ENCODE measurements at places on chromosomes 1 and 21. TPM values are rescaled to one million over a fixed set of nuclear protein-coding genes. Genes with fewer than 3 reads are reported as not detected.

The PHF13 gene
- total RNA-seq, result 21.5 TPM

The C1QB gene
- total RNA-seq, result not detected

The UTS2 gene
- total RNA-seq, result not detected

The B3GALT5 gene
- not detected for total RNA-seq

The PLEKHA6 gene
- 8.3 TPM for total RNA-seq

The OR2W3 gene
- not detected for total RNA-seq

The ANKRD45 gene
- not detected for total RNA-seq

- H3K27ac ChIP-seq, result no peak overlapping the region
- DNase-seq, result no peak
- H3K4me1 ChIP-seq, result no peaks in the 10 kb centered on the region
- no peak overlapping the region for H3K4me3 ChIP-seq
- H3K36me3 ChIP-seq, result no peaks in the 10 kb centered on the region
- H3K27me3 ChIP-seq, result no peaks in the 10 kb centered on the region
Measured at GRCh38 chr1:24867084-24867870, 62.8 kb downstream of the RUNX3 start.

- H3K36me3 ChIP-seq, result no peaks in the 10 kb centered on the region
- no peak overlapping the region for H3K27ac ChIP-seq
- no peaks in the 10 kb centered on the region for H3K4me1 ChIP-seq
Measured at GRCh38 chr1:29983321-29983720, 740.1 kb downstream of the MATN1 start.

GRCh38 chr1:7888248-7889081, 35.6 kb upstream of the UTS2 start:
- H3K4me3 ChIP-seq, result no peak overlapping the region
- H3K4me1 ChIP-seq, result no peaks in the 10 kb centered on the region
- H3K27ac ChIP-seq, result no peak overlapping the region

DNA sequence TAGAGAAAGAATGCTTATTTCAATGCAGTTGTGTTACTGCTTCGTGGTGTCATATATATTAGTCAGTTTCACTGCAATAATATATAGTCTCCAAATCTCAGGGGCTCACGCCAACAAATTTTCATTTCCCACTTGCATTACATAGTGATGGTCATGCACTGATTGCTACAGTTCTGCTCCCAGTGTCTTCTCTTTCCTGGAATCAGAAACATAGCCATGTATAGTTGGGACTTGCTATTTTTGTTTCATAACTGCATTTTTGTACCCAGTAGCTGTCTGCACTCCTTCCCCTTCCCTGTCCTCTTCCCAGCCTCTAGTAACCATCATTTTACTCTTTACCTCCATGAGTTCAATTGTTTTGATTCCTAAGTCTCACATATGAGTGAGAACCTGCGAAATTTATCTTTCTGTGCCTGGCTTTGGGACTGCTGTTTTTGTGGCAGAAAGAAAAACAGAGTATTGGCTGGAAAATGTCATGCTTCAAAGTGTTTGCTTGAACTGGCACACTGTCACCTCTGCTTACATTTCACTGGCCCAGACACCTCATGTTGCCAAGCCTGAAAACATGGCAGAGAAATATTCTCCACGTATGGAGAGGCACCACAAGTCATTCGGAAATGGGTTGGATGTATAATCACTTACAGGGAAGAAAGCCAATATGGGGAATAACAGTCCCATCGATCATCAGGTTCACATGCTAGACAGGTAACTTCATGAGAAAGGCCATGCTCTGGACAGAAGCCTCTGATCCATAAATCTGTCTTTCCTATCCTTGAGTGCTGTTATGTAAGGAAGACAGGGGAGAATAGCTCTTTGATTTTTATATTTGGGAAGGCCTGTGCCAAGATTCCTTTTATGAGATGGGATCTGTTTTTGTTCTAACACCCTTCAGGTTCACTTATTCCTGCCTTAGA, 60.4 kb upstream of the BACH1 start:
- peaks cover 30% of the 10 kb centered on the region for H3K4me1 ChIP-seq
- H3K27me3 ChIP-seq, result no peaks in the 10 kb centered on the region
- DNase-seq, result peak; percentile 50

GRCh38 chr1:210597555-210598134, 268.9 kb downstream of the HHAT start:
- peaks cover 33% of the 10 kb centered on the region for H3K4me1 ChIP-seq
- no peaks in the 10 kb centered on the region for H3K27me3 ChIP-seq
- H3K27ac ChIP-seq, result peak overlapping the region; percentile 99
- H3K4me3 ChIP-seq, result peak overlapping the region; percentile 49

- no peak for DNase-seq
- H3K4me1 ChIP-seq, result no peaks in the 10 kb centered on the region
- no peak overlapping the region for H3K27ac ChIP-seq
- peaks cover 71% of the 10 kb centered on the region for H3K27me3 ChIP-seq
Measured at GRCh38 chr21:44724196-44724595, 12.8 kb upstream of the TSPEAR start.

GRCh38 chr1:205811660-205812059, 1.3 kb downstream of the SLC41A1 start:
- H3K27me3 ChIP-seq, result no peaks in the 10 kb centered on the region
- peaks cover 12% of the 10 kb centered on the region for H3K4me1 ChIP-seq
- H3K4me3 ChIP-seq, result peak overlapping the region; percentile 89
- peak; percentile 42 for DNase-seq
- H3K27ac ChIP-seq, result peak overlapping the region; percentile 35

DNA sequence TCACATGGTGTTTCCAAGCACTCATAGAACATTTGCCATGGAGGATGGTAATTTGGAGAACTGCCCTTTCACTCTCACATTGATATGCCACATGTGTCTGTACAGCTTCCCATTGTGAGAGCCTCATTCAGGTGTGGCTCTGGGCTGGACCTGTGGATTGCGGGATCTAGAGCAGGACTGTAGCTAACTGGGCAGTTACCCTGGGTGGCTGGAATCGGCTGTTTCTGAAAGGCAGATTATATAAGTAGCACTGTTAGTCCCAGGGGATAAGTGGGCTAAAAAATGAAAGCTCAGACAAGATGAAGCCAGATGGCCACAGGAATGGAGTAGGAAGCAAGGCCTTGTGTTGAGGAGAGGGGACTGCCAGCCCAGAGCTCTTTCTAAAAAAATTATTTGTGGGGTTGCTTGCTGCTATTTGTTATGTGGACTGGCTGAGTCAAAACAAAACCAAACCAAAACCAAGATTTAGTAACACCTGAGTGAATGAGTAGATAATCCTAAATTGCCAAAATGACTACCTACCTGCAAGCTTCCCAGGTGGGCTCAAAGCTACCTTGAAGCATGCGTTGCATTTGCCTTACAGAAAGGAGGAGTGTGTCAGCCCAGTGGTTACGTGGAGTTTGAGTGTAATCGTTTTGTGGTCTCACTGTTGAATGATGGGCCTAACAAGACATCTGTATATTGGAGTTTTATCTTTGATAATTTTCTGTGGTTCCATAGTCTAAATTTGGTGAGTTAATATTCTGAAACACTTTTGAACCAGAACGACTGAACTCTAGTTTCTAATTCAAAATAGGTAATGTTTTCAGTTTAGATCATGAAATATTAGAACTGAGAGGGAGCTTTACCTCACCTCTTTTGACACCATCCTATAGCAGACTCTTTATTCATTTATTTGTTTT, 58.0 kb downstream of the SDCCAG8 start:
- H3K4me1 ChIP-seq, result peaks cover 13% of the 10 kb centered on the region
- H3K4me3 ChIP-seq, result no peak overlapping the region
- H3K27ac ChIP-seq, result no peak overlapping the region
- DNase-seq, result no peak
- peaks cover 13% of the 10 kb centered on the region for H3K36me3 ChIP-seq
- H3K27me3 ChIP-seq, result no peaks in the 10 kb centered on the region

DNA sequence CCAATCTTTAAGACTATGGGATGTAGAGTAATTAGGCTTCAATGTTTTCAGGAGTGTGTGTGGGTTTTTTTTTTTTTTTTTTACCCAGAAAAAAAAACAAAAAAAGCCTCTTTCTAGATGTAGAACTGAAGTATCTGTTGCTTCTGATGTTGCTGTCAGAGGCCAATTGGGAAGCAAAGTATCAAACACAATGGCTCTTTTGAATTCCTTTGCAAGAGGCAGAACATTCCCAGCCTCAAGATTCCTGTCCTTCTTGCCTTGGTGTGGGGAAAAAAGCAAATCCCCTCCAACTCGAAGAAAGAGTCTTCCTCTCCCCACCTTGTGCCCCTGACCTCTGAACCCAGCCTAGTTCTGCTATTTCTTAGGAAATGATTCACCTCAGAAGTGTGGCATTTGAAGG, 55.4 kb upstream of the LMO4 start:
- no peaks in the 10 kb centered on the region for H3K27me3 ChIP-seq
- no peaks in the 10 kb centered on the region for H3K36me3 ChIP-seq
- peaks cover 2% of the 10 kb centered on the region for H3K4me1 ChIP-seq

- no peaks in the 10 kb centered on the region for H3K4me1 ChIP-seq
- H3K36me3 ChIP-seq, result no peaks in the 10 kb centered on the region
- H3K4me3 ChIP-seq, result no peak overlapping the region
- no peaks in the 10 kb centered on the region for H3K27me3 ChIP-seq
Measured at GRCh38 chr1:228292609-228292911, 84.7 kb downstream of the OBSCN start.

GRCh38 chr1:52593495-52593894, 8.7 kb upstream of the GPX7 start:
- no peak overlapping the region for H3K4me3 ChIP-seq
- no peaks in the 10 kb centered on the region for H3K27me3 ChIP-seq
- H3K36me3 ChIP-seq, result no peaks in the 10 kb centered on the region

GRCh38 chr1:161200421-161200991, 1.7 kb upstream of the ADAMTS4 start:
- peak overlapping the region; percentile 97 for H3K27ac ChIP-seq
- no peaks in the 10 kb centered on the region for H3K27me3 ChIP-seq
- no peak overlapping the region for H3K4me3 ChIP-seq
- DNase-seq, result no peak

GRCh38 chr1:210089855-210090254, 142.7 kb upstream of the SERTAD4 start:
- no peak overlapping the region for H3K4me3 ChIP-seq
- H3K27ac ChIP-seq, result no peak overlapping the region
- H3K4me1 ChIP-seq, result no peaks in the 10 kb centered on the region
- peak; percentile 5 for DNase-seq
- no peaks in the 10 kb centered on the region for H3K36me3 ChIP-seq

GRCh38 chr1:42427240-42427639, 28.6 kb downstream of the ZMYND12 start:
- H3K27ac ChIP-seq, result no peak overlapping the region
- no peak for DNase-seq
- no peak overlapping the region for H3K4me3 ChIP-seq
- peaks cover 34% of the 10 kb centered on the region for H3K4me1 ChIP-seq

DNA sequence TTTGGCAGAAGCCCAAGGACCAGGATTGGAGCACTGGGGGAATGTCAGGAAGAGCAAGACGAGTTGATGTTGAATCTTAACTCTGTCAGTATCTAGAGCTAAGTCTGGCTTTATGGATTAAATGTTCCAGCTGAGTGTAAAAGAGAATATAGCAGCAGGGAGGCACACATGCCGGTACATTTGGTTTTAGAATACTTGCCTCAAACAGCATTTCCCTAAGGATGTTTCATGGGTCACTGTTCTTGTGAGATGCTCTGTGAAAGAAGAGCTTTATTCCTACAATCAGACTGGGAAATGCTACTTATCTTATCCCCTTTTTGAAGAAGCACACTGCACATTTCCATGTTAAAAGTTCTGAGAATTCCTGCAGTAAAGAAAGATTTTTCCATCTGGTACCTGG, 440.3 kb upstream of the B3GALT2 start:
- H3K4me3 ChIP-seq, result no peak overlapping the region
- H3K4me1 ChIP-seq, result no peaks in the 10 kb centered on the region
- no peaks in the 10 kb centered on the region for H3K27me3 ChIP-seq

- H3K27me3 ChIP-seq, result peaks cover 3% of the 10 kb centered on the region
- no peak for DNase-seq
- no peak overlapping the region for H3K27ac ChIP-seq
- no peaks in the 10 kb centered on the region for H3K36me3 ChIP-seq
Measured at GRCh38 chr1:17892851-17893250, 137.7 kb downstream of the ACTL8 start.

DNA sequence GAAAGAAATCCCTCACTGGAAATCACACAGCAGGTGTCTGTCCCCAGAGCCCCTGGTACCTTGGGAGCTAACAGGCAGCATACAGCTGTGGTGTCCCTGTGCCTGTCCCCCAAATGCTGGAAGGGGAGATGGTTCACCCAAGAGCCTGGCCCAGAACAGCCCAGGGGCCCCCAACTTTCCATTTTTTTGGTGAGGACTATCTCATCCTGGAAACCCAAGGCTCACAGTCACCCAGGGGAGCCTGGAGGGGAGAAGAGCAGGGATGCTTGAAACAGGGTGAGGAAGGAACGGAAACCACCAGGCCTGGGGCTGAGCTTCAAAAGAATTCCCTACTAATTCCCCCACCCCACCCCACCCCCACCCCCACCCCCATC, 3.6 kb downstream of the SDC3 start:
- no peaks in the 10 kb centered on the region for H3K4me1 ChIP-seq
- H3K36me3 ChIP-seq, result no peaks in the 10 kb centered on the region
- DNase-seq, result no peak
- no peak overlapping the region for H3K27ac ChIP-seq
- H3K27me3 ChIP-seq, result no peaks in the 10 kb centered on the region

DNA sequence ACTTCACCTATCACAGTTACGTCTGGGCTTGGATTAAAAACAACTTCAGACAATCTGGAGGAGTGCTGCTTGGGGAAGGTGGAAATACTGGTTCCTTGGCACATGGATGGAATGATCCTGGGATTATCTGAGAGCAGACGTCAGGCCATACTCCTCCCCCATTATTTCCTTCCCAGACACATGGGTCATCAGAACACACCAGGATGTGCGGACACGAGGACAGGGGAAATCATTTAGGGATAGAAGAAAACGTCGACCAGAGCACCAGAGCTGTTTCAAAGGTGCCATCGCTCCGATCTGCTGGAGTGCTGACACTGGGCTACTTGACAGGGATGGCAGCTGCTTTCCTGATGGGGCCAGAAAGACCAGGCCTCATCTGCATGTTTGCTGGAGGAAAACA, 31.8 kb upstream of the ANGPTL7 start:
- peak; percentile 7 for DNase-seq
- H3K27me3 ChIP-seq, result no peaks in the 10 kb centered on the region
- H3K27ac ChIP-seq, result peak overlapping the region; percentile 99
- peaks cover 10% of the 10 kb centered on the region for H3K36me3 ChIP-seq
- H3K4me1 ChIP-seq, result peaks cover 25% of the 10 kb centered on the region
- no peak overlapping the region for H3K4me3 ChIP-seq

DNA sequence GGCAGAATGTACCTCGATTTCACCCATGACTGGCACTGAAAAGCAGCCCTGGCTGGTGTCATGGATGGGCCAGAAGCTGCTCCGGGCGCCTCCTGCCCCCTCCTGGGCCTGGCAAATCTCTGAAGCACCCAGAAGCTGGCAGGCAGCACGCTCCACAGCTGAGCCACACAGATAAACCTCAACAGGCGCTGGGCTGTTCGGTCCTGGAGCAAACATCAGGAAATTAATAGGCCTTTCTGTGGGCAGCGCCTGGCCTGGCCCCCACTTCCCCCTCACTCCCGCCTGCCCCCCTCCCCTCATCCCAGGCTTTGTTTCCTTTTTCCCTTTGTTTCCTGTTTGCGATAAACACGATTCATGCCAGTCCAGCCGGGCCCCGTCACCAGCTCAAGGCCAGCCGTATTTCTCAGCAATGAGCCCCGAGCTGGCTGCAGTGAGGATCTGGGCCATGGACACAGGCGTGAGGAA, 20.1 kb upstream of the DISP3 start:
- no peaks in the 10 kb centered on the region for H3K4me1 ChIP-seq
- H3K27ac ChIP-seq, result no peak overlapping the region
- H3K27me3 ChIP-seq, result peaks cover 9% of the 10 kb centered on the region
- H3K36me3 ChIP-seq, result no peaks in the 10 kb centered on the region
- DNase-seq, result no peak

GRCh38 chr1:219264561-219264960, 90.9 kb downstream of the LYPLAL1 start:
- H3K27me3 ChIP-seq, result no peaks in the 10 kb centered on the region
- H3K27ac ChIP-seq, result no peak overlapping the region
- no peak for DNase-seq
- H3K4me1 ChIP-seq, result peaks cover 9% of the 10 kb centered on the region
- H3K4me3 ChIP-seq, result no peak overlapping the region
